Sigmoid colon (tissue), 7 donors: ENCODE measurements at places on chromosomes 5 and 9.

- no peak for DNase-seq
Measured at GRCh38 chr5:127934791-127935256, 148.7 kb upstream of the SLC12A2 start.

- DNase-seq, result no peak
Measured at GRCh38 chr5:54905246-54905795, 80.1 kb downstream of the ESM1 start.

DNA sequence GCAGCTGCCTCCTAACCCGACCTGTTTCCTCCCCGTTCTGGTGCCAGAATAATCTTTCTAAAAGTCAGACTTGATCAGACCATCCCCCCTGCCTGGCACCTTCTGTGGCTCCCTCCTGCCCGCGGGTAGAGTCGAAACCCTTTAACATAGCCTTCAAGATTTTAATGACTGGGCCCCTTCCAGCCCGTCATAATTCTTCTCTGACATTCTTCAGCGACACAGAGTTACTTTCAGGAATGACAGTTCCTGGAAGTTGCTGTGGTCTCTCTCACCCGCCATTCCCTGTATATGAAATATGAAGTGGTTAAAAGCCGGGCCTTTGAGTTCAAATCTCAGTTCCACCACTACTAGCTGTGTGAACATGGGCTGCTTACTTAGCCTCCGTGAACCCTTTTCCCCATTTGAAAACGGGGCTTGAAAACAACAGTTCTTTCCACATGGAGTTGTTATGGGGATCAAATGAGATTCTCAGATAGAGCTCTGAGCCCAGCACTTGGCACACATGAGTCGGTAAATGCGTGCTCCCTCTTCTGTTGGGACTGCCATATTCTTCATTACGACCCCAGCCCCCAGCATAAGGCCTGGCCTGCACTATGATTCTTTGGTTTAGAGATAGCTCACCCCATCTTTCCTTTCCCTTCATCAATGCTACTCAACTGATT, 737 bp downstream of the NANS start:
- DNase-seq, result no peak

DNA sequence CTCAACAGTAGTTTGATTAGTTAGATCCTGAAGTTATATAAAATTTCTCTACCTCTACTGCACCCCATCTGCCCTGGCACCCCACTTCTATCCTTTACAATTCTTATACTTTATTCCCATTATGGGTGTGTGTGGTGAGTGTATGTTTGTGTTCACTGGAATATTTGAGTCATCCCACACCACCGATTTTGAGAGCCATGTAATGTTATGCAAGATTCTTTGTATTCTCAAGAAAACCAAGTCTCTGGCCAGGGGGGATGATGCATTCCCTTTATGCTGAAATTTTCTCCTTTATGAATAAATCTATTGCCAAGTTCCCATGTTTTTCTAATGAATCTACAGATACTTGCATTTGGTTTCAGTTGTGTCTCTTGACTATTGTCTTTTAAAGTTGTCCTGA, 266.8 kb downstream of the ARHGEF28 start:
- no peak for DNase-seq

GRCh38 chr9:130023994-130024596, 18.9 kb downstream of the FNBP1 start:
- no peak for DNase-seq

GRCh38 chr5:58099257-58099656, 360.6 kb downstream of the PLK2 start:
- no peak for DNase-seq

- no peak for DNase-seq
Measured at GRCh38 chr9:36598273-36598672, 25.6 kb downstream of the MELK start.
